ENCODE measurements at places on chromosomes 2 and 18.
A peak's percentile ranks its signal among the peaks of the same experiment; 100 is the strongest.

DNA sequence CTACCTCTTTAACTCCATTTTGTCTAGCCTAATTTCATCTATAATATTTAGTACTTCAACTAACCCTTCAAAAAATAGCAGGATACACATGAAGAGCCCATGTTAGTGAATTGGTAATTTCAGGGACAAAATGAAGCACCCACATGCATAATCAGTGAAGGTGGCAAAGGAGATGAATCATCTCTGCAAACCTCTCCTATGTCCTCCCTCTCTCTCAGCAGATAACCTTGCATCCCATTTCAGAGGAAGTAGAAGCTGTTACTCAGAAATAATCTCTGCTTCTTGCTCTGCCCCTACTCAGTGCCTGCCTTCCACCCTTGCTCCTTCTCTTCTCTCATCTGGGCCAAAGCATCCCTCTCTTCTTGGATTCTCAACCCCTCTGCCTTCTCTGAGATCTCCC, 60.2 kb upstream of the CAVIN2 start:
- ATAC-seq = no peak

DNA sequence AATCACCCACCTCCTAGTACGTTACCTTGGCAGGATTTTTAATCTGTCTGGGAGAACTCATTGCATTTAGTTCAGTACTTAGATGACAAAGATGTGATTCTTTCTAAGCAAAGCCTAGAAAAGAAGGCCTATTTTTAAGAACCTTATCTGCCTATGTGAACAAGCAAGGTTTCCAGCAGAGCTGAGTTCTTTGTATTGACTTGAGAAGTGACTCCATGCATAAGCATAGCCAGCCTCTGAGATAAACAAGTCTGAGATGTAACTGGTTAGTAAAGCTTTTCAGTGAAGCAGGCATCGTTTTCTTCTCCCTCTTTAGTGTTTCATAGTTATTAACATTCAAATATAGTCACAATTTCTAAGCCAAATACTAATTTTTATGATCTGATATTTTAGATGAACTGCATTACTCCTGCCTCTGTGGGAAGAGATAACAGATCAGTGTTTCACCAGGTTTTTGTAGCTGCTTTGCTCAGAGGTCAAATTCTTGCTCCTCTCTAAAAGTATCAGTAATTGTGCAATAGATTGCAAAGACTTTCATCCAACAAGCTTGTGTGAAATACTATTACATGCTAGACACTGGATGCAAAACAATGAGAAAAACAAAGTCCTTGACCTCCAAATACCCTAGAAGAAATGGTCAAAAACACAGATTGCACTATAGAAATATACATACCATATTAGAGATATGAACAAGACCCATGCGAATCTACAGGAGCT, 107.8 kb downstream of the MBD2 start:
- ATAC-seq = no peak

GRCh38 chr2:84970868-84971509, at the start of gene KCMF1:
TSS of gene KCMF1 (plus strand) at chr2:84971161. CDS start at chr2:84971452, 291 bp downstream.
- ATAC-seq = peak; percentile 73

GRCh38 chr2:67037655-67038054, 359.5 kb upstream of the ETAA1 start:
- ATAC-seq = no peak

- no peak for ATAC-seq
Observed at GRCh38 chr2:188570370-188570769, 278.7 kb downstream of the GULP1 start.

DNA sequence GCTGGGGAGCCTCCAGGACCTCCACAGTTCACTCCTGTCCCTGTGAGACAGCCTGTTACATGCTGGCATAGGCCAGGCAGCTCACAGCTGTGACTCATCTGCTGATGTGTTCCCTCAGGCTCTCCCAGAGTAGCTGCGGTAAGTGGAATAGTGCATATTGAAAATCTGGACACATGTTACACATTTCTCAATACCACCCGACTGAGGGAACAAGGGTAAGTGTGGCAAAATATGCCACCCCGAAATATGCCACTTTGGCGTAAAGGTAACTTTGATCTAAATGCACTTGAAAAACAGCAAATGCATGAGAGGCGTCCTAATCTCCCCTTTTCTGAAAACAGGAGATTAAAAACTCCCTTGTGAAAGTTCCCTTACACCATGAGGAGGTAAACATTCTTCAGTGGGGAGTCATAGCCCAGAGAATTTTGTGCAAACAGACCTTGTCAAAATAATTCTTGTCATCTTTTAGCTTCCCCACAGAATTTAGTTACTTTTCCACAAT, 557.9 kb downstream of the CCDC85A start:
- peak; percentile 99 for ATAC-seq

DNA sequence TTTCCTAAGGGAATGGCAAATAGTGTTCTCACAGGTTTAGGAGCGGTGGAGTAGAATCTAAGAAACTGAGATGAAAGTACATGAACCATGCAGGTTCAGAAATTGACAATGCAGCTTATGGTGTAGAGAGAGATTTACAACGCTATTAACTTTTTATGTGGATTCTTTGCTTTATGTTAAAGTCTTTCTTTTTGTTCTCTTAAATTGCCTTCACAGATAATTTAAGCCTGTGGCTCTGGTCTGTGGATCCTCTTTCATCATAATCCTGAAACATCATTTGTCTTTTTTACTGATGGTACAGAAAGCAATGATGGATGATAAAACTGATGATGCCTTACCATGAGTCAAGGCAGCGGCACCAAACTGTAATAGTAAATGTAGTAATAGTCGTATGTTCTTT, 30.3 kb downstream of the SOCS6 start:
- no peak for ATAC-seq

GRCh38 chr2:179446476-179447141, 182.0 kb upstream of the SESTD1 start:
- no peak for ATAC-seq

DNA sequence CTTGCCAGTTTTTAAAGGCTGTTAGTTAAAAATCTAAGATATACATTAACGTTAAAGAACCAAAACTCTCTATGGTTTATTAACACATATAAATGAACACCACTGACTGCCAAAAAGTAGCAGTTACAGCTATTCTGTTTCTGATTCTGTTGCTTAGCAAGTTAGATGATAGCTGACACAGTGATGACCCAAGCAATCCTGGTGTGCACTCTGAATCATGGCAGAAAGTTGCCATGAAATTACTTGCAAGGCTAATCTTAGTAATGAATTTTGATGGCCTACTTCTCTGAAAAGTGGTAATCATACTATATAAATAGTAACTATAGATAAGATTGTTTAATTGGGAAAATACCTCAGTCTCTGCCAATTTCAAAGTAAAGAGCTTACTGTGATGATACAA, 57.7 kb downstream of the ROCK2 start:
- peak; percentile 57 for ATAC-seq

GRCh38 chr2:226652369-226652768, 147.3 kb downstream of the IRS1 start:
- peak; percentile 79 for ATAC-seq

- no peak for ATAC-seq
Observed at GRCh38 chr2:109533823-109534222, 79.9 kb downstream of the SEPTIN10 start.

DNA sequence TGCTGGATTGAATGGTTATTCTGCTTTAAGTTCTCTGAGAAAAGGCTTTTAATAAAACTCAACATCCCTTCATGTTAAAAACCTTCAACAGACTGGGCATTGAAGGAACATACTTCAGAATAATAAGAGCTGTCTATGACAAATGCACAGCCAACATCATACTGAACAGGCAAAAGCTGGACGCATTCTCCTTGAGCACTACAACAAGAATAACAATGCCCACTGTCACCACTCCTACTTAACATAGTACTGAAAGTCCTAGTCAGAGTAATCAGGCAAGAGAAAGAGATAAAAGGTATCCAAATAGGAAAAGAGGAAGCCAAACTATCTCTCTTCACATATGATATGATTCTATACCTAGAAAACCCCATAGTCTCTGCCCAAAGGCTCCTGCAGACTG, 641.4 kb downstream of the IRS1 start:
- no peak for ATAC-seq

DNA sequence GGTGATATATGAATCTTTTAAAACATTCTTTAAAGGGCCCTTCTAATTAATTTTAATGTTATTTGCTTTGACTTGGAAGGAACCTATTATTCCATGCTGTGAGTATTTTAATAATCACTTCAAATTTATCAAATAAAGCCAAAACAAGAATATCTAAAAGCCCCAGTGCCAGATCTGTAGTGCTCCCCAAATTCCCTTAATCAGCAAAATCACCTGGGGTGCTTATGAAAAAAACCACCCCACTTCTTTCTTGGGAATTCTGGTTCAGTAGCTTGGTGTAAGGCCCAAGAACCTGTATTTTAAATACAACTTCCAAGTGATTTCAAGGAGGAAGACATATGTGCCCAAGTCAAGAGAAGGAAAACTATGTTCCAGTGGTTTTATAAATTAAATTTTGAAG, 202.4 kb upstream of the OSR1 start:
- no peak for ATAC-seq

DNA sequence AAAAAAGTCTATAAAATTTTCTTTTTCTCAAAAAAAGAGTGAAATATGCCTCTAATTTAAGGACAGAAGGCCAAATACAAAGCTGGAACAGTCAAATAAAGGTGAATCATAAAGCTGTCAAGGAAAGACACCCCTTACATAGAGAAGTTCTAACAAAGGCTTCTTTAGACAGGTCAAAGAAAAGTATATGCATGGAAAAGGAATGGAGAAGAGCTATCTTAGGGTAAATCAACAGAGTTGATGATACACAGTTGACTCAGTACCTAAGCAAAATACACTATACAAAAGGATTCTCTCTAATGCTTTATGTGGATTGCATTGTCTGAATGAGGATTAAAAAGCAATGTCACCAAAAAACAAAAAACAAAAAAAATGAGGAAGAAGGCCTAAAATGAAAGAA, 214.8 kb downstream of the TXNL1 start:
- ATAC-seq = no peak

GRCh38 chr2:28035163-28035690, 144.7 kb downstream of the BABAM2 start:
- no peak for ATAC-seq

GRCh38 chr2:109229094-109229675, 100.2 kb downstream of the SH3RF3 start:
- no peak for ATAC-seq

- ATAC-seq = no peak
Observed at GRCh38 chr2:12284037-12284436, 432.7 kb upstream of the TRIB2 start.

DNA sequence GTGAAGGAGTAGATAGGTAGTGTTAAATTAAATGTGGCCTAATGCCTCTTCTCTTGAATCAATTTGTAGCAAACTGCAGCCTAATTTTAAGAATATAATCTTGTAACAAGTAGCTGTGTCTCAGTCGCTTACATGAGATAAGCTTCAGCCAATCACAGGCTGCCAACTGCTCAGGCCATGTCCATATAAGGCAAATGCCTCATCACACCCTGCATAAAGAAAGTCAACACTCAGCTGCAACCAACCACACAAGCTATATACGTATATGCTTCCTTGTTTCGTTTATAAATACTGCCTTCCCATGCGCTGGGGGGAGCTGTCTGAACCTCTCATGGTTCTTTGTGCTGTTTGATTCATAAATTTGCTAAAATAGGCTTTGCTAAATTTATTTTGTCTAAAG, 476.3 kb downstream of the TRIB2 start:
- ATAC-seq = peak; percentile 47

DNA sequence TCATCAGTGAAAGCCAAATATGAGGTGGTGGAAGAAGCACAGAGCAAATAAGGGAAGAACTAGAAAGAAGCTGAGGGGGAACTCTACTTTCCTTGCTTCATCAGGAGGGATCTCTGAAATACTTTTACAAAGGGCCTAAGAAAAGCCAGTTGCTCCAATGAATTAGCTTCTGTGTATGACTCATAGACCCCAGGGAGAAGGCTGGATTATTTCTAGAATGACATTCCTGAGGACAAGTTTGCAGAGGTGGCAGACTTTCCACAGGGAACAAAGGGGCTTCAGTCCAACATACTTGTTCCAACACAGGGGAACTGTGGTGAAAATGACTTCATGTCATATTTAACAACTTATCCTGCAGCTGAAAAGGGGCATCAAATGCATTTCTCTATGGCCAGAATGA, 29.0 kb downstream of the DOK1 start:
- ATAC-seq = peak; percentile 74

- no peak for ATAC-seq
Observed at GRCh38 chr18:47969816-47970215, 39.4 kb upstream of the SMAD2 start.

DNA sequence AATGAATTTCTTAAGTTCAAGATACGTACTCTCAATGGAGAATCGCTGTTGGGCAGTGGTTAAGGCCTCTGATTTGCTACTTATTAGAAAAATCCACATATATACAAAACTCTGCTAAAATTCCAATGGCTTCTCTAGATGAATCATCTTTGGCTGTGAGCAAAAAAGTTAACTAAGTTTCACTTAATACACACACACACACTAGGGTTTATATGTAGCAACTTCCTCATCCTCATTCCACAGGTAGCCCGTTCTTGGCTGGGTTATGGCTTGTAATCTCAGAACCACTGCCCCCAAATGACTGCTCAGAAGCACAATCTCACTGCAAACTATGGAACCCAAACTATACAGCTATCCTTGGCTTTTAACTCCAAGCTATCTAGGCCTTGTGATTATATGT, 99.7 kb downstream of the SMAD2 start:
- no peak for ATAC-seq

GRCh38 chr18:52536039-52536438, 196.0 kb downstream of the DCC start:
- ATAC-seq = no peak

DNA sequence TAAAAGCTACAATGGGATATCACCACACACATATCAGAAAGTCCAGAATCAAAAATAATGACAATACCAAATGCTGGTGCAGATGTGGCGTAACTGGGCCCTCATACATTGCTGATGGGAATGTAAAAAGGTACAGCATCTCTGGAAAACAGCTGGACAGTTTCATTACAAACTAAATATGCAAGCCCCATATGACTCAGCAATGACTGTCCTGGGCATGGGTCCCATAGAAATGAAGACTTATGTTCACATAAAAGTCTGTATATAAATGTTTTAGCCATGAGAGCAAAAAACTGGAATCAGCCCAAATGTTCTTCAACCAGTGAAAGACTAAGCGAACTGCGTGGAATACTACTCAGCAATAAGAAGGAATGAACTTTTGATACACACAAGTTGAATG, 56.7 kb downstream of the ALPK2 start:
- peak; percentile 23 for ATAC-seq

- ATAC-seq = no peak
Observed at GRCh38 chr2:23516520-23517256, 131.7 kb downstream of the KLHL29 start.

DNA sequence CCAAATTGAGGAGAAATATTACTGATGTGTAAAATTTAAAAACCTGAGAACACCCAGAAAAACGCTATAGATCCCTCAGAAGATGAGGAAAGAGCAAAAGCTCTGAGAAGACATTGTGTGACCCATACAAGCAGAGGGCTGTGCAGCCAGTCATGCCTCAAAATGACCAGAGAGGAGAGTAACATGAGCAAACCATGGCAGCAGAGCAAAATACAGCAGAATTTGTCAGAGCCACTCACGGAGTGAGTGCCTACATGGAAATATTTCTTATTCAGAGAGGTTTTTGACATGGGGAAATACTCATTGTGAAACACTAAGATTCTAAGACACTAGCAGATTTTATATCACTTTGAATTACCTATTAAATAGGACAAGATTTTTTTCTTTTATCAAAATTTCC, 96.8 kb upstream of the DNAJC10 start:
- no peak for ATAC-seq

- peak; percentile 89 for ATAC-seq
Observed at GRCh38 chr18:59008302-59008974, 131.2 kb upstream of the SEC11C start.

- peak; percentile 79 for ATAC-seq
Observed at GRCh38 chr2:36338827-36339145, 16.8 kb upstream of the CRIM1 start.

- ATAC-seq = no peak
Observed at GRCh38 chr2:10039658-10040410, 3.5 kb upstream of the KLF11 start.
